ENCODE measurements at places on chromosomes 6 and 20.

GRCh38 chr6:89368999-89369398 is 16.5 kb upstream of the UBE2J1 start:
- no peak for DNase-seq

DNA sequence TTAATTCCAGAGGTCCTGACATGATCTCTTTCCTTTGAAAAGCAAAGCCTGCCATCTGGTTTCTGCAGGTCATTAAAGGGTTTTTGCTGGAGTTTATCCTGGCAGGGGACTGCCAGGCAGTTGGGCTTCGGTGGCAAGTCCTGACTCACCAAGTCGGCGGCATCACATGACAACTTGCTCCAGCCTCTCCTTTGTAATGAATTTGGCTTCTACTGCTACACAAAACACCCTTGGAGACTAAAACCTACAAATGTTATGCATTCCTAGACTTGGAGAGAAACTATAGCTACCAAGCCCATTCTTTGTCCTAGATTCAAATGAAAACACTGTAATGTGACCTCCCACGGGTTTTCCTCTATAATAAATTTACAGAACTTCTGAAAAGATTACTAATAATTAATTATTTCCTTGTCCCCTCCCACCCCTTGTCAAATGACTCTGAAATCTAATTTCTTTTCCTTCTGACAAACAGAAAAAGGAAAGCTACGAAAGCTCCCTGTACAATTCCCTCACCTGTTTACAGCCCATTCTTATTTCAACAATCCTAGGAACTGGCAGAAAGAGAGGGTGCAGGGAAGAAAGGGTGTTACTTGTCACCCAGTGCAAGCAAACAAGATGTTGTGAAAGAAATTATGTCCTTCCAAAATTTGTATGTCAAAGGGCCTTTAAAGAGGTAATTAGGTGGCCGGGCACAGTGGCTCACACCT is 62.9 kb downstream of the QRSL1 start:
- no peak for DNase-seq

DNA sequence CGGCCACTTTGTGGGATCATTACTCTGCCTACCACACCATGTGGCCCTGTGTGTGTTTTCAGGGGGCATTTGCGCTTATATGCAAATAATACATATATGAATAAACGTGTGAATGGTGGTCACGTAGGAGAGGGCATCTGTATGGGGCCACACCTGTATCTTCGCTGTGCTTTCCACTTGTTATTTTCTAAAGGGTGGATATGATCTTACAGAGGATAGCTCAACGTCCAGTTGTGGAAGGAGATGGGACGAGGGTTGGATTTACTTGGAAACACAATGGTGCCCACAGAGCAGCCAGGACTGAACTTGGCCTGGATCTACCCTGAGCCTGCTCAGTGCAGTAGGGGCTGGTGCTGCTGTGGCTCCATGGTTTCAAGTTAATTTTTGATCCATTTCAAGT is 93.3 kb downstream of the YTHDF1 start:
- no peak for DNase-seq

DNA sequence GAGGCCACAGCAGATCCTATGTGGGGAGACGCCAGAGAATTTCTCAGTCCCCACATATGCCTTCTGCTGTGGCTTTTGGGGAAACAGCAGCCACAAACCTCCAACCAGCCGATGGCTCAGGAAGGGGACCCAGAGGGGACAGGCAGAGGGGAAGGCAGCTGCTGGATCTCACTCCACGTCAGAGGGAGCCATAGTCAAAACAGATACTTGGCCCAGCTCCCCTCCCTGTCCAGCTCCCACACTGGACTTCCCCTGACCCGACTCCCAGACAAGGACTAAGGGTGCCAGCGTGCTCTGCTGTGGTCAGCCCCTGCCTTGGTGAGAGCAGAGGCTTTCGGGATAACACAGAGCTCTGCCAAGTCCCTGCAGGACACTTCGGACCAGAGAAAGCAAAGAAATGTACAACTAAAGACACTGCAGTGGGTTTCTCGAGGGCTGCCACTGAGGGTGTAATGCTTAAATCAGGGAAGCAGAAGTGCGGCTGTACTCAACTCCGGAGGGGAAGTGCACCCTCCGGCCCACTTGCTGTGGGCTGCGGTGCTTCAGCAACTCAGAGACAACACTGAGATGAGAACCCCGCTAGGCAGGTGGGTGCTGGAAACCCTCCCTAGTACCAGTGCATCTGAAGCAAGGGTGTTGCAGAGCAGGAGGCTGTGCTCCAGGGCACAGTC is 47.2 kb downstream of the RRBP1 start:
- no peak for DNase-seq

DNA sequence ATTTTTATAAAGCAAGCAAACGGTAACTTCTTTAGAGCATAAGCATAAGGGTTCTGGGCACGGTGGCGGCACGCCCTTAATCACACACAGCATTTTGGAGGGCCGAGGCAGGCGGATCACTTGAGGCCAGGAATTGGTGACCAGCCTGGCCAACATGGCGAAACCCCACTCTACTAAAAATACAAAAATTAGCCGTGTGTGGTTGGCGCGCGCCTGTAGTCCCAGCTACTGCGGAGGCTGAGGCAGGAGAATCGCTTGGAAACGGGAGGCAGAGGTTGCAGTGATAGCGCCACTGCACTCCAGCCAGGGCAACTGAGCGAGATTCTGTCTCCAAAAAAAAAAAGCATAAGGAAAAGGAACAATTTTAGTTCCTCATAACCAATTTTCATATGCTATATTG is 2.6 kb downstream of the SENP6 start:
- DNase-seq, result no peak

DNA sequence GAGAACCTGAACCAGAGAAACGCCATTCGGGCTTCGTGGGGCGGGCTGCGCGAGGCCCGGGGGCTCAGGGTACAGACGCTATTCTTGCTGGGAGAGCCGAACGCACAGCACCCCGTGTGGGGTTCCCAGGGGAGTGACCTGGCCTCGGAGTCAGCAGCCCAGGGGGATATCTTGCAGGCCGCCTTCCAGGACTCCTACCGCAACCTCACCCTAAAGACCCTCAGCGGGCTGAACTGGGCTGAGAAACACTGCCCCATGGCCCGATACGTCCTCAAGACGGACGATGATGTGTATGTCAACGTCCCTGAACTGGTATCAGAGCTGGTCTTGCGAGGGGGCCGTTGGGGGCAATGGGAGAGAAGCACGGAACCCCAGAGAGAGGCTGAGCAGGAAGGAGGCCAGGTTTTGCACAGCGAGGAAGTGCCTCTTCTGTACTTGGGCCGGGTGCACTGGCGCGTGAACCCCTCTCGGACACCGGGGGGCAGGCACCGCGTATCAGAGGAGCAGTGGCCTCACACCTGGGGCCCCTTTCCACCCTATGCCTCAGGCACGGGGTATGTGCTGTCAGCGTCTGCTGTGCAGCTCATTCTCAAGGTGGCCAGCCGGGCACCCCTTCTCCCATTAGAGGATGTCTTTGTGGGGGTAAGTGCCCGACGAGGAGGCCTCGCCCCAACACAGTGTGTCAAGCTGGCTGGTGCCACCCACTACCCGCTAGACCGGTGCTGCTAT is 904 bp downstream of the B3GALT4 start:
- DNase-seq, result no peak

- DNase-seq, result no peak
These were observed 349.8 kb downstream of the PRKN start for GRCh38 chr6:162377735-162378134.

GRCh38 chr6:31729515-31729978 is 448 bp upstream of the DDAH2 start:
- DNase-seq, result peak; percentile 82

GRCh38 chr6:166490671-166491500 is 95.6 kb downstream of the RAMACL start:
- no peak for DNase-seq

DNA sequence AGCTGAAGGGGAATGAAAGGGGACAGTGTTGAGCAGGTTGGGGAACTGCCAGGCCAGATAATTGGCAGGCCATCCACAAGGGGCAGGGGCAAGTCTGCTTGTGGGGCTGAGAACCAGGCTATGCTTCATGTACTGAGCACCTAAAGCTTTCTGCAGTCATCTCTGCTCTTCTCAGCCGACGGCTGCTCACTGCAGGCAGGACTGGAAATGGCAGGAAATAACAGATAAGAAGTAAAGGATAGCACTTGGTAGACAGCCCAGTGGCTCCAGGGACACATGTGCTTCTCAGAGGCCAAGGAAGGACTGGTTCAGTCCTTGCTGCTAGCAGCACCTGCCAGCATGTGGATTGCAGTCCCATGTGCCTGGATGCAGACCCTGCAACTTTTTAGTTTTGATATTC is 89.8 kb downstream of the CD164 start:
- DNase-seq, result peak; percentile 34

- DNase-seq, result no peak
These were observed 79.6 kb downstream of the PTPN1 start for GRCh38 chr20:50589548-50590347.

GRCh38 chr6:6971369-6971768 is 136.4 kb upstream of the RREB1 start:
- DNase-seq, result no peak

- no peak for DNase-seq
These were observed 461 bp upstream of the DCDC2 start for GRCh38 chr6:24358219-24358821.

DNA sequence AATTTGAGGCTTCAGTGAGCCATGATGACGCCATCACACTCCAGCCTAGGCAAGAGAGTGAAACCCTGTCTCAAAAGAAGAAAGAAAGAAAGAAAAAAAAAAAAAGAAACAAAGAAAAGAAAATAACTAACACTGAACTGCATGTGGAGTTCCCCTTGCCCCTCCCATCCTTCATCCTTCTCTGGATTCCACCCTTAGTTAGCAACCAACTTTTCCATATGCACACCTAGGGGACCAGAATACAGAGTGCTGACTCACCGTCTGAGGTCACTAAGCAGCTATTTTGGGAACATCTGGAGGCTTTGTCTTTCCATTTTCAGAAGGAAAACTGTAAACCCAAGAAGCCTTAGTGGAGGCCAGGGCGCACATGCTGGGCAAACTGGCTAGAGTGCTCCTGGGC is 257.4 kb downstream of the MAFB start:
- DNase-seq, result no peak

GRCh38 chr6:45676380-45676779 is 298.6 kb upstream of the SUPT3H start:
- DNase-seq, result no peak

DNA sequence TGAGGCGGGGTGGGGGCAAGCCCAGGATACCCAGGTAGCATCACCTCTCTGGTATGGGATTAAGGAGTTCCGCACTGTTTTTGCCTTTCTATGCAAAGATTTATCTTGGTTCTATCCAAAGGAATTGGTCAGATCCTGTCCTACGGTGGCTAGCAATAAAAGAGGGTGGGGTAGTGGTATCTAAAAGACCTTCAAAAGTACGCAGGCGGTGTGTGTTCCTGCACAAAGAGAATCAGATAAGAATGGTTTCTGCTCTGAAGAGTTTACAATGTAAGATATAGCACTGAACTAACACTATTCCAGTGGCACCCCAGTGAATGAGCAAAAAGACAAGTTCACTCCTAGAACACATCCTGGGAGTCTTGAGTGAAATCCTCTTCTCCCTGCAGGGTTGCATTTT is 6.3 kb downstream of the MRPS18A start:
- no peak for DNase-seq

- DNase-seq, result peak; percentile 38
These were observed 199.0 kb downstream of the JARID2 start for GRCh38 chr6:15444881-15445280.

DNA sequence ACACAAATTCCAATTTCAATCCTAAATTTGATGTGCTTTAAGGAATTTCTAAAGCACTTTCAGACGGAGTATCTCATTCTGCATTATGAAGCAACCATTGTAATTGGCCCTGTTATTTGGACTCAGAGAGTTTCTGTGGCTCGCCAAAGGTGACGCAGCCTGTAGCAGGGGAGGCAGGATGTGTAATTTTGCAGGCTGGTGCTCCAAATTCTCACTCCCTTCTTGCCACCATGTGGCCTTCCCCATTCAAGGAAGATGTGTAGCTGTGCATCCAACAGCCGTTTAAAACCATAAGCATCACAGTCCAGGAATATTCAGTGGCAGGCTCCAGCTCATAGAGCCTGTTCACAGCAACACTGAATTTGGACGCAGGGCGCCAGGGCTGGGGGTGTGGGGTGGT is 45.8 kb downstream of the AGPAT4 start:
- no peak for DNase-seq

DNA sequence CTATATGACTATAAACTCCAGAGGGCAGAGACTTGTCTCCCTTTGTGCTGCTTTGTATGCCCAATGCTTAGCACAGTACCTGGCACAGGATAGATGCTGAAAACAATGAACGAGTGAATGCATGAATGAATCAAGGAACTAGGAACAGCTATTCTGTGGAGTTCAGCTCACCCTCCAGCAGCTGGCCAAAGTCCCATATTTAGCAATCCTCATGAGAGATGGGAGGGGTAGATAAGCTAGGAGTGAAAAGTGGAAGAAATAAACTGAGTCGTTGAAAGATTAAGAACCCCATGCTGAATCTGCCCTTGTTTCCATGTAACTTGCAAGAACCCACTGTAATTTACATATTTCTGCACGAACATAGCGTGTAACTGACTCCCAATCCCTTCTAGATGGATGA is 106.5 kb downstream of the MAFB start:
- DNase-seq, result no peak

DNA sequence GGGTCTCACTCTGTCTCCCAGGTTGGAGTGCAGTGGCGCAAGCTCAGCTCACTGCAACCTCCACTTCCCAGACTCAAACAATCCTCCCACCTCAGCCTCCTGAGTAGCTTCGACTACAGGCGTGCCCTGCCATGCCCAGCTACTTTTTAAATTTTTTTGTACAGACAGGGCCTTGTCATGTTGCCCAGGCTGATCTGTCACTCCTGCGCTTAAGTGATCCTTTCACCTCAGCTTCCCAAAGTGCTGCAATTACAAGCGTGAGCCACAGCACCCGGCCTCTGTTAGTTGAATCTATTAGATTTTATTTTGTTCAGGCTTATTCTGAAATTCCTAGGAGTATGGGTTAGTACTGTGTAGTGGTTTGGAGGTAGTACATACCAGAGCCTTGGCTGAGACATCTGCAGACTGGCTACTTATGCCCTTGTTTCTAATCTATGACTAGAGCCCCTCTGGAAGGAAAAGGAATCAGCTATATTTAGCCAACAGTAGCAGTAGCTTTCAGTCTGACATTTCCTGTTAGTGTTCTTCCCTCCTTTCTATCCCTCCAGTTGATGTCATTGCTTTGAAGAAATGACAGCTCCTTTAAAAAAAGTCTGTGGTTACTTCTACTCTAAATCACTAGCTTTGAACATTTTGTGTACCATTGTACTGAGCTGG is 74.4 kb downstream of the ITCH start:
- DNase-seq, result no peak

Measured in hematopoietic multipotent progenitor cell treated with erythropoietin and hydrocortisone succinate and interleukin-3 and kit ligand, for 15 days (in vitro differentiated cells).